ENCODE measurements at places on chromosomes 4 and X.

GRCh38 chr4:113419631-113420030 is 341.9 kb downstream of the CAMK2D start:
- no peak for DNase-seq

DNA sequence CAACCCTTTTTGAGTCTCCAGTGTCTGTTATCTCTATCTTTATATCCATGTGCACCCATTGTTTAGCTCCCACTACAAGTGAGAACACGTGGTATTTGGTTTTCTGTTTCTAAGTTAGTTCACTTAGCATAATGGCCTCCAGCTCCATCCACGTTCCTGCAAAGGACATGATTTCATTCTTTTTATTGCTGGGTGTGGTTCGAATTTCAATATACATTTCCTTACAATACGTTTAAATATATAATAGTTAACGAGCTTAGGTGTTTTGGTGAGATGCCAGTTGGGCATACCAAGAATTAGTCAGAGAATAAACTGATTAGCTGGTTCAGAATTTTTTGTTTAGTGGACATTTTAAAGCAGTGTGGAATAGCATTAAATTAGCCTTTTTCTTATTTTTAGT is 196.7 kb downstream of the CFAP47 start:
- no peak for DNase-seq

DNA sequence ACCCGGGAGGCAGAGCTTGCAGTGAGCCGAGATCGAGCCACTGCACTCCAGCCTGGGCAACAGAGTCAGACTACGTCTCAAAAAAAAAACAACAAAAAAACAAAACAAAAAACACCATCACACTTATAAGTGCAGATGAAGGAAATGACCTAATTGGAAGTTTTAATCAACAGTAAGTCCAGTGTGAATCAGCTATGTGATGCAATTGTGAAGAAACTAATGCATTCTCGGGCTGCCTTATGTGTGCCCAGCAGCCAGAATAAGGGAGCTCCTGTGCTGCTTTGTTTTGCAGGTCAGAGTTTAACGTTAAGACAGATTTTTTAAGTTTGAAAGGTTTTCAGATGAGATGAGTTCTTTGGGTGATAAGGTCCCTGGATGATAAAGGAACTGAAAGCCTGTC is 10.8 kb downstream of the DAPP1 start:
- DNase-seq: no peak

- no peak for DNase-seq
Measured at GRCh38 chrX:136780241-136780640, 491 bp downstream of the ARHGEF6 start.

GRCh38 chrX:42695800-42696358 is 82.1 kb downstream of the PPP1R2C start:
- DNase-seq: no peak

- DNase-seq: no peak
Measured at GRCh38 chrX:56268888-56269287, 36.7 kb downstream of the KLF8 start.

GRCh38 chr4:76055016-76055415 is 19.1 kb upstream of the CXCL11 start:
- no peak for DNase-seq

DNA sequence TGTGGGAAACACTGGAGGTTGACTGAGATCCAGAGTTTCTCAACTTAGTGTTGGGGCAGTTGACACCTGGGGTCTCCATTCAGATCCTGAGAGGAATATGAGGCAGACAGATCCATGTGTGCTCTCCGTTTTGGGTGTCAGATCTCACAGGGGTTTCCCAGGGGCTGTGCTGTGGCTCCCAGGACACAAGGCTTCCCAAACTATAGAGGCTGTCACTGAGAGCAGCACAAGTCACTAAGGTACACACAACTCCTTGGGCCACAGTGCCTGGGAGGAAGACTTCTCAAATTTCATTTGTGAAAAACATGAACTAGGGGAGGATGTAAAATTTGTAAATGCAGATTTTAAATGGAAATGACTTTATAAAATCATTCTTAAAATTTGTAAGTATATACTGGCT is 363.6 kb downstream of the FBXO8 start:
- no peak for DNase-seq

- DNase-seq: no peak
Measured at GRCh38 chr4:26255989-26256388, 64.8 kb upstream of the RBPJ start.

DNA sequence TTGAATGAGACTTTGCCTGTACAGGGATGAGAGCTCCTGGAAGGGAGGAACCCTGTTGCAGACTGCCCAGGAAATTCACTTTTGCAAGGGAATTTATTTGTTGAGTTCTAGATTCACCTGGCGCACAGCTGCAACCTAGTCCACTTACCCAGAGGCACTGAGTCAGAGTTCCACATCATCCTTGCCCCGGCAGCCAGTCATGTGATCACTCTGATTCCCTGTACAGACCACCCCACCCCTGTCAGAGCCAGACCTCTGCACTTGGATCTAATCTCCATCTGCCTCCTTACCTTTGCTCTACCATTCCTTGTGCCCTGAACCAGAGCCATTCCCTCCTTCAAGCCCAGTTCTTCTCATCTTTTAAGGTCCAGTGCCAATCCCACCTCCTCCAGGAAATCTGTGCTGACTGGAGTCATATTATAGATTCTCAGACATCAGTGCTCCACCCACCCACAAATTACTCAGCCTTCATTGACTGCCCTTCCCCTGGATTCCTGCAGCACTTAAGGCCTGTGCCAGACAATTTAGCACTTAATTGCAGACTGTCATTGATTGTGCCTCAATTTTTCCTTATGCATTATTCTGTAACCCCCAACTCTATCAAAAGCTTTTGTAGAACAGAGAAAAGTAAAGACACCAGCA is 84.1 kb upstream of the MAGEA4 start:
- no peak for DNase-seq

- DNase-seq: no peak
Measured at GRCh38 chr4:183139058-183139750, 40.1 kb downstream of the WWC2 start.

DNA sequence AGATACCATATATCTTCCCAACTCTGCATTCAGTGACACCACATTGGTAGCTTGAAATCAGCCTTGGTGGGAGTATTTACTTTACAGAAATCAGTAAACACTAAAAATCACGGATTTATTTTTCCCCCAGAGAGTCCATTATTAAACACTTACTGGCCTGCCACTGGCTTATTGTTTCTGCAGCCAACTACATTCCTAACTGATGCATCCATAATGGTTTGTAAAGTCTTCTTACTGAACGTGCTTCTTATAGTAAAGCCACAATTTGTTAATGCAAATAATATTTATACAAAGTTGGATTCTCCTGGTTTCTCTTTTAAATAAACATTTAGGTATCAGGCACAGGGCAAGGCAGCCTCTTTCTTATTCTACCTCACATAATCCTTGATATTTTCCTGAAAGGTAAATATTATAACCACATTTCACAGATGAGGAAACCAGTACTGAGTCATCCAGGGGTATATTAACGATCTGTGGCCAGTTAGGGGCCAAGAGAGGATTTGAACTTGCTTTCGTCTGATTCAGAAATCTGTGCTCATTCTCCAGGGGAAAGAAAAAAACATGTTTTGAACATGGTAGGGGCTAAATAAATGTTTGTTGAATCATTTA is 136.5 kb downstream of the RAB28 start:
- no peak for DNase-seq

- no peak for DNase-seq
Measured at GRCh38 chr4:5238173-5238572, 186.9 kb downstream of the STK32B start.

- DNase-seq: no peak
Measured at GRCh38 chr4:184012937-184013336, 107.8 kb downstream of the STOX2 start.

GRCh38 chr4:23582671-23583070 is 307.2 kb downstream of the PPARGC1A start:
- no peak for DNase-seq

DNA sequence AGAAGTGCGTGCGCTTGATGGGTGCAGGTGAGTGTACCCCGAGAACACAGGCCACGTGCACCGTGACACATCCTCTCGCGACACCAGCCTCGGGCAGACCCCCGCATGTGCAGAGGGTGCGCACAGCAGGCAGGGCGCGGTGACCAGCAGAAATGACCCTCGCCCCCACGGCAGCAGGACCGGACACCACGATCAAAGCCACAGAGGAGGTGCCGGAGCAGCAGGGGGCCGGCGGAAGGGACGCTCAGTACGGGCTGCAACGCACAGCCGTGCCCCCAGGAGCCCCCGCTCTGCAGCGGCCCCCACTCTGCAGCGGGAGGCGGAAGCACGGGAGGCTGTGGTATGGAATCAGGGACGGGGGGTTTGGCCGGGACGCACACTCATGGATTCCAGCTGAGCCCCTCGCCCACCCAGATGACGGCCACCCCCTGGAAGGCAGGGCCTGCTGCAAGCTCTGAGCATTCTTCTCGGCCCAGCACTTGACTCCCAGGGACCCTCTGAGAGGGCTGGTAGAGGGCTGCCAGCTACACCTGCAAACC is 17.1 kb downstream of the PPP2R3B start:
- DNase-seq: no peak

- no peak for DNase-seq
Measured at GRCh38 chrX:51853251-51853650, 40.2 kb upstream of the MAGED1 start.

DNA sequence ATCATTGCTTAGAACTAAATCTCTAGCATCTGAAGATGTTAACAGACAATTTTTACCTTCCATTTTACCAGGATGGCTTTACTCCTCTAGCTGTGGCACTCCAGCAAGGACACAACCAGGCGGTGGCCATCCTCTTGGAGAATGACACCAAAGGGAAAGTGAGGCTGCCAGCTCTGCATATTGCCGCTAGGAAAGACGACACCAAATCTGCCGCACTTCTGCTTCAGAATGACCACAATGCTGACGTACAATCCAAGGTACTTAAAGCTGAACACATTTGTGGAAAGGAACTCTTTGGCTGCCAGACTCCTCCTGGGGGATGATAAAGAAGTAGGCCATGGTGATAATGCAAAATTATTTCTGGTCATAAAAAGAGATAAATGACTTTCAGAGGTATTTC is 187.5 kb downstream of the ANK2 start:
- DNase-seq: no peak

GRCh38 chr4:123380728-123381716 is 15.6 kb upstream of the SPRY1 start:
- DNase-seq: no peak

DNA sequence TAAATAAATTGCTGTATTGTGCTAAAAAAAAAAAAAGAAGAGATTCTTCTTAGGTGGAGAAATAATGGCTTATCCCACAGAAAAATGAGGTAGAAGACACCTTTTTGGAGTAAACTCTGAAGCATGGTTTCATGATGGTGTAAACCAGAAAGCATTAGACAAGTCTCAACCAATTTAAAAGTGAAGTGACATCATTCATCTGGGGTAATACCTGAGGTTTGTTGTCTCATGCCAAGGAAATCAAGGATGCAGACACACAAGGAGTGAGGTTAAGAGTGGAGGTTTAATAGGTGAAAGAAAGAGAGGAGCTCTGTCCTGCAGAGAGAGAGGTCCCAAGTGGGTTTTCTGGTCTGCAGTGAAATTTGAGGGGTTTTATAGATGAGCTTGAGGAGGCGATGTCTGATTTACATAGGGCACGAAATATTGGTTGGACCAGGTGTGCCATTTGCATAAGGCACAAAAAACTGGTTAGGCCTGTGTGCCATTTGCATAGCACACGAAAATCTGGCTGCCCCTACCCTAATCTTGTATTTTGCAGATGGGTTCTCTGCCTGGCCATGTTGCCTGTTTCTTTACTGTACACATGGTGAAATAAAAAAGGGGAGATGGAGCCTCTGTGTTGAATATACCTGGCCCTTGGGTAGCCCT is 25.0 kb upstream of the CWH43 start:
- DNase-seq: no peak

DNA sequence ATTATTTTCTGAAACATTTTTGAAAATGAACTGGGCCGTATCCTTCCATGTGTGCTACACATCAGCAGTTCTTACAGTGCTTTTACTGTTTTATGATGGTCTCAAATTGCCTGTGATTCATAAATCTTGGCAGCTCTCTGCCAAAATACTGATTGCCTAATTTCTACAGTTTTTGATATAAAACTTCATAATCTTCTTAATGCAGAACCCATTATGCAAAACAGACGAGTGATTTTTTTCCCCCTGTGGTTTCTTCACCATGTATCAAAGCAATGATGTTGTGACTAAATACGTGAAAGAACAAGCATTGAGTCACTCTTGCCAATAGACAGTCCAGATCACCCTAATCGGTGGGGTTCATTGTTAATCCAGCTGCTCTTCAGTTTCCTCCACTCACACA is 156.4 kb upstream of the WDR1 start:
- no peak for DNase-seq

- no peak for DNase-seq
Measured at GRCh38 chr4:186255122-186255521, 10.9 kb upstream of the F11 start.

- no peak for DNase-seq
Measured at GRCh38 chr4:141132709-141133145, 542 bp downstream of the RNF150 start.

DNA sequence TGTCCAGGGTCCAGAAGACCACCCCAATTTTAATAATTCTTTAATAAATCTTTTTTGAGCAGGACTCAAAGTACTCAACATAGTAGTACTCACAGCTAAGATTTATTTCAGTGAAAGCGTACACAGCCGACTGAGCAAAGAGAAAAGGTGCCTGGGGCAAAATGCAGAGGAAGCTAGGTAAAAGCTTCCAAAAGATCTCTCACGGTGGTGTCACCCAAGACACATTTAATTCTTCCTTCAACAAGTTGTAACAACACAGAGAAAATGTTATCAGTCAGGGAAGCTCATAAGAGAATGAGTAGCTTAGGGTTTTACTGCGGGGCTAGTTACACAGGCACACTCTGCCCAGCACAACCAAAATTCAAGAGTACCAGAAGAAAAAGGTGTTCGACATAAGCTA is 201.1 kb downstream of the OPHN1 start:
- no peak for DNase-seq

GRCh38 chrX:40290517-40290916 is 192.8 kb upstream of the BCOR start:
- DNase-seq: no peak

GRCh38 chrX:53265771-53266574 is 15.4 kb downstream of the IQSEC2 start:
- DNase-seq: no peak

DNA sequence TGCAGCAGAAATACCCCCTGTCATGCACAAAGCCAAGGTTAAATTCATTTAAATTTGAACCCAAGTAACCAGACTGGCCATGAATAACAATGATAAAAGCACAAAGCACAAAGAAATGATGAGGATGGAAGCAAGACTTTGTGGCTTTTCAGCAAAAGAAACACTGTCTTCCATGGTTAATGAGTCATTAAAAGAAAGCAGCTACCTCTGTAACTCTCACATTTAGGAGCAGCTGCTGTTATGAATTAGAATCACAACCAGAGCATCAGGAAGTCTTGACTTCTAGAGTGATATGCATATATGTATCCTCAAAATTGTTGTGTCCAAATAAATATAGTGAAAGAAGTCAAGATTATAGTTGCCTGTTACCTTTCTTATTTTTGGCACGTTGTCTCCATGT is 70.7 kb upstream of the RPS6KA6 start:
- DNase-seq: no peak

DNA sequence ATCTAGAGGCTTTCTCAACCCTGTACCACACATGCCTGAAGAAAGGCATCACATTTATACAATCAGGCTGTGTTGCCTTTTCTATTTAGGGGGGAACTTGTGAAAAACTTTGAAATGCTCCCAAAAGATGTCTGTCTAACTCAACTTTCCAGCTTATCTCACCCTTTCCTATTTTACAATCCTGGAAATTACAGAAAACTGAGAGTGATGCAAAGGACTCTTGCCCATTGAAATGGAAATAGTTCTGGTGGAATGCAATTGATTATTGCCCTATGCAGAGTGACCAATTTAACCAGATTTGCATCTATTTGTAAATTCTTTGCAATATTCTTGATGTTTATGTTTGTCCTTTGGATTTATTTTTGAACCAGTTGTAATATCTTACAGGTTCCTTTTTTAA is 77.3 kb downstream of the GALNT7 start:
- no peak for DNase-seq

All from activated T-helper 9 cell treated with anti-CD3 and anti-CD28 coated beads, Interleukin-2, amount 50 U/mL, for 16 hours (primary cell).